Peyer's patch (tissue), 4 donors: ENCODE measurements at places on chromosomes 5 and 9. TPM values are rescaled to one million over a fixed set of nuclear protein-coding genes. Genes with fewer than 3 reads are reported as not detected.

DNA sequence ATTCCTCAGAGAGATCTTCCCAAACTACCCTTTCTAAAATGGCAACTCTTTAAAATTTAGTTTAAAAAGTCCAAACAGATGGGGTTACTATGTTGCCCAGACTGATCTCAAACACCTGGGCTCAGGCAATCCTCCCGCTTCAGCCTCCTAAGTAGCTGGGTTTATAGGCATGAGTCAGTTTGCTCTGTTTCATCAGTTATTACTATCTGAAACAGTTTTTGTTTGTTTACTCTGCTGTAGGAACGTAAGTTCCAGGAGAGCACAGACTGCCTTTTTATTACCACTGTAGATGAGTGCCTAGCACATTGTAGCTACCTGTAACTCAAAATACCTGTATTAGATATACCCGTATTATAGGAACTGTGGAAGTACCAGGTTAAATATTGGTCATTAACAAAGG, 89.4 kb downstream of the UHRF2 start:
- no peak for DNase-seq

DNA sequence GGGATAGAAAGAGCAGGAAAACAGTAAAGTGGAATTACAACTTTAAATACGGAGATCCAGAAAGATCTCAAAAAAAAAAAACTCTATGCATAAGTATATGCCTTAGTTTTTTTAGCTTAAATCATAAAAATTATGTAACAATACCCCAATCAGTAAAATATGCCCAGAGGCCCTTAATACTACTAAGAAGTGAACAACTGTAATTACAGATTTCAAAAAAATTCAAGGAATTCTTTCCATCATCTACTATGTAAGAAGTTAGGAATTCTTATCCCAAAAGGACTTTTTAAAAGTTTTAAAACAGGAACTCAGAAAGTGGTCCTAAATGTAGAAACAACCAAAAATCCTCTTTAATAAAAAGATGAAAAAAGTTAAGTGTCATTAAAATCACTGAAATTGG, 111.3 kb downstream of the SSBP2 start:
- no peak for DNase-seq

The PRKACG gene
- total RNA-seq, result not detected

The OR2K2 gene
- not detected for total RNA-seq

The PRSS3 gene
- total RNA-seq, result 20.6 TPM

The C1QTNF2 gene
- total RNA-seq, result 0.88 TPM

The PCDHA11 gene
- total RNA-seq, result 5.8 TPM

The CEP120 gene
- total RNA-seq, result 30.5 TPM

DNA sequence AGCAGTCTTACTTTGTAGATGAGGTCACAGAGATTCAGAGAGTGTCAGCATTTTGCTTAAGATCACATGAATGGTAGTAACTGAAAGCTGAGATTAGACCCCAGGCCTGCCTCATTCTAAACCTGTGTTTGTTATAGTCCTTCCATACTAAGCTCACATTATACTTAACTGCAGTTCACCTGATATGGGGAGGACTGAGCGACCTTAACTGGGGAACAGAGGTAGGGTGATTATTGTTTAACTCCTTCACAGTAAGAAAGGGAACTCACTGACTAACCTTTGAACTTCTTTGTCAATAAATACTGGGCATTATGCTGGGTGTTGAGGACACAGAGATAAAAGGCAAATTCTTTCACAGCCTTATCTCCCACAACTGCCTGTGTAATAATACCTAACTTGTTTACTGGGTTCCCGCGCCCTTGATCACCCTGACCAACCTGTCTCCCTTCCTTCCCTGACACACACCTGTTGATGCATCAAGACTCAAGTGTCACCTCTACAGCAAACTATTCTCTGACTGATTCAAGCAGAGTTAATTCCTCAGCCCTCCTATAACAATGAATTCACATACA, 27.2 kb downstream of the DEPDC1B start:
- DNase-seq, result peak; percentile 80

DNA sequence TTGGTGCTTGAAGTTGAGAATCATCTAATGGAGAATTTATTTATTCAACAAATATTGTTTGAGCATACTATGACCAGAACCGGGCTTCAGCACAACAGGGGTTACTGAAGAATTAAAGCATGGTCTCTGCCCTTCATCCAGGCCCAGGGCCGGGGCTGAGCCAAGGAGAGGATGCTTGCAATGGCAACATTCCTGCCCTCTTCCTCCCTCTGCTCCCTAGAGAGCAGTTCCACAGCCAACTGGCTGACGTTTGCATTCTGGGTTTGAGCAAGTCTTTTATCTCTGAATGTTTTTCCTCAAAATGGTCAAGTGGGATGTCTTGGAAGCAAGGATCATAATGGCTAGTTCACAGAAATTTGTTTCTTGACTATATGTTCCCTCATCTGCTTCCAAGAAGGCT, 80.7 kb downstream of the GLDC start:
- DNase-seq, result no peak

The KLHL3 gene
- total RNA-seq, result 6.5 TPM

DNA sequence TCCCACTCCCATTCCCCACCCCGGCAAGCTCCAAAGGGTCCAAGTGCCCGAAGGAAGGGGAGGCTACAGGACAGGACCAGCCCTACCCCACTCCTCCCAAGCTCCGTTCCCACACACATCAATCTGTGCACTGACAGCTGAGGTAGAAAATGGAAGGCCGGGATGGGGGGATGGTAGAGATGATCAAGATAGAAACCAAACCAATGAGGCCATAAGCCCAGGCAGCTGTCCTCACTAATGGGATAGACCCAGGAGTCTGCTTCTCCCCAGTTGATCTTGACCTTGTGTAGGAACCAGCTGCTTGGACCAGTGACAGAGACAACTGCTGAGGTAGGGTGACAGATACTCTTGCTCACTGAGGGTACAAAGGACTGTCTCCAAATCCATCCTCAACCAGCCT, 38.6 kb downstream of the B4GALT1 start:
- no peak for DNase-seq

- no peak for DNase-seq
Measured at GRCh38 chr9:113139225-113139829, 11.5 kb upstream of the SLC31A2 start.

The RORB gene
- 2.5 TPM for total RNA-seq

GRCh38 chr9:97388721-97389238, 23.1 kb upstream of the TDRD7 start:
- DNase-seq, result no peak

GRCh38 chr5:58926541-58926935, 343.7 kb downstream of the RAB3C start:
- DNase-seq, result no peak

- DNase-seq, result no peak
Measured at GRCh38 chr9:24881361-24881760, 335.7 kb upstream of the IZUMO3 start.
